ENCODE measurements at places on chromosomes 7 and 10.

- DNase-seq, result peak; percentile 39
Measured at GRCh38 chr10:103881416-103882284, 26.3 kb upstream of the SH3PXD2A start.

DNA sequence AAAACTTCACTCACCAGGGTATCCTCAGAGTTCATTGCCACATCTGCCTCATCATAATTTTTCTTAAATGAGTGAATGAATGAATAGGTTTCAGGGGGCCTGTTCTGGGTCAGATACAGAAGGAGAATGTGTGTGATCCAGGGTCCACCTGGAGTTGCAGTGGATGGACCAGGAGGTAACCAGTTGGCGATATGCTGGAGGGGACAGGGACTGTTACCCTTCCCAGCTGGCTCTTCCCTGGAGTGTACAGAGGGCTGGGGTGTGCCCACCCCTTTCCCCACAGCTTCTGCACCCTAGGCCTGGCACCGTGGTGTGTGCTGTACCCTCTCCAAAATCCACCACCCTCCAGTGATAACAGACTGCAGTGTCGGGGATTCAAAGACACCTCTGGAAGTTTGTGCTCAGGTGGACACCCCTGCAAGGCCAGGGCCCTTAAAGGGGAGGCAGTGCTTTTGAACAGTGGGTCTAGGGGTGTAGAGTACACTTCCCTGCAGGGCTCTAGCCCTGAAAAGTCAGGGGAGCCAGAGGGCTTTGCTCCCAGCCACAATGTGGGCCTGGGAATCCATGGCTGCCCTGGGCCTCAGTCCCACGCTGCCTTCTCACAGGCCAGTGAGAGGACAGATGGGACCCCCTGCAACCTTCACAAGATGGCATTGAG lies 134.4 kb upstream of the UNC5B start:
- DNase-seq, result no peak

DNA sequence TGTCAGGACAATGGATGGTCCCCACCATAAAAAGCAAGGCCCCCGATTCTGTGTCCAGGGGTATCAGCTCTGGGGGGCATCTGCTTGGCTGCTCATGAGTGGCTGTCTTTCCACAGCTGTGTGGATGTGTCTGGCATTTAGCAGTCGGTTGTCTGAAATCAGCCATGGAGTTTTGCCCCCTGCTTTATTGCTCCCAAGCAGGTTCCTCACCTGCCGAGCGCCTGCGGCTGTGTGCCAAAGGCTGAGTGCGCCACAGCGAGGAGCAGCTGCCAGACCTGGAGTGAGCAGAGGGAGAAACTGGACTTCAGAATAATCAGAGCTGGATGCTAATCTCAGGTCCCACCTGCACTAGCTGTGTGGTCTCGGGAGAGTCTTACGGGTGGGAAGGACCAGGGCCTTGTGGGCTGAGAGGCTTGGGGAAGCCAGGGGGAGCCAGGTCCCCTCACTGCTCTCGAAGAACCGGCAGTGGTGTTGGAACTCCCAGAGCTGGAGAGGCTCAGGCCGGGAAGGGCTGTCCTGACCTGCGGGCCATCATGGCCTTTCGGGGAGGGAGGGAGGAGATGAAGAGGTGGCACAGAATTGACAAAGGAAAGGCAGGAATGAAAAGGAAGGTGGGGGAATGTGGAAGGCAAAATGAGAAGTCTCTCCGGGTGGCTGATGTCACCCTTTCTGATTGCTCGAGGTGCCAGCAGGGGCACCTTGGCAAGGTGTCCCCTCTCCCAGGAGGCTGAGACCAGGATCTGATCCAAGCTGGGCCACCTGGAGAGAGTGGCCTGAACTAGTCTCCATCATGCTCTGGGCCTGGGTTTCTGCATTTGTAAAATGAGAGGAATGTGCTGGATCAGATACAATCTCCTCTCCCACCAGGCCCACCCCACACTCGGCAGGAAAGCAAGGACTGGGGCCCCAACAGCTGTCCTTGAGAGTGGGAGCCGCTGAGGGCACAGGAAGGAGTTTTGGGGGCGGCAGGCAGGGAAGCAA lies 30.2 kb upstream of the LEP start:
- no peak for DNase-seq

DNA sequence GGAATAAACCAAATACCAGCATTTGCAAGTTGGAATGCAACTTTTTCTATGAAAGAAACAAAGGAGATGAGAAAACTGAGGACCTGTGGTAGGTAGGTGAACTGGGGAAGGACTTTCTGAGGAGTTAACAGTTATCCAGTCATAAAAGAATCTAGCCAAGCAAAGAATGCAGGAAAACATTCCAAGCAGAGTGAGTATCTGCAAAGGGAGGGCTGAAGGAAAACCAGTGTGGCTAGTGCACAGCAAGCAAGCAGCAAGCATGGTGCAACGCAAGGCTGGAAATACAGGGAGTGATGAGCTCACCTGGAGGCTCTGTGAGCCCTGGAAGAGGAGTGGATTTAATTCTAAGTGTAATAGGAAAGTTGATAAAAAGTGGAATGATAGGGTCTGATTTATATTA lies 44.0 kb downstream of the RTKN2 start:
- DNase-seq, result no peak

DNA sequence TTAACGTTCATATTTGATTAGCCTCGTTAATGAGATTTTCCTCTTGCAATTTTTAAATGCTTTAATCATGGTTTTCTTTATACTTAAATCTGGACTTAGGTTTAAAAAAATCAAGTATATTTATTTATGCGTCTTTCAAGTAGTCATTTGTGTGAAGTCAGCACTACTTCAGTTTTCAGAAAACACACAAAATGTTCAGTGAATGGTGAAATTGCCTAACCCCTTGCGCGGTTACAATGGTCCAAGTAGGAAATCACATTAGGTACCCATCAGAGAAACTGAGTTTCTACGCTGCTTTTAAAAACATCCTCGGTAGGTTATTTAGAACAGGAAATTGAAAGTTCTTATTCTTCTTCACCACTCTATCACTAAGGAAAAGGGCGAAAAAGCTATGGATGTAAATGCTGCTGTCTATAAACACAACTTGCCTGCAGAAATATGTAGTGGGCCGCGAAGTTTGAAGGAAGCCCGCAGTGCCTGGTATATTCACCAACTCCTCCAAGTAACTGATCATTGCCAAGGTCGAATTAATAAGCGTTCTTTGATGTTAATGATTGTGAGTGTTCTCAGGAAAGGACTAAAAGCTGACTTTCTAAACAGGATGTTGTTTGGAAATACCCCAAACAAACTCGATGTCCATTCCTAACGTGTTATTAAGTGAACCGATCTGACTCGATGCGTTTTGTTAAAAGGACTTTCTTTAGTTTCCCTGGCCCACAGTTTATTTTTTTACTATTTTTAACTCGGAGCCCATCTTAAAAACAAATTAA lies 1.0 kb downstream of the SYPL1 start:
- no peak for DNase-seq

GRCh38 chr10:90226517-90226916 lies 525.1 kb downstream of the KIF20B start:
- no peak for DNase-seq

DNA sequence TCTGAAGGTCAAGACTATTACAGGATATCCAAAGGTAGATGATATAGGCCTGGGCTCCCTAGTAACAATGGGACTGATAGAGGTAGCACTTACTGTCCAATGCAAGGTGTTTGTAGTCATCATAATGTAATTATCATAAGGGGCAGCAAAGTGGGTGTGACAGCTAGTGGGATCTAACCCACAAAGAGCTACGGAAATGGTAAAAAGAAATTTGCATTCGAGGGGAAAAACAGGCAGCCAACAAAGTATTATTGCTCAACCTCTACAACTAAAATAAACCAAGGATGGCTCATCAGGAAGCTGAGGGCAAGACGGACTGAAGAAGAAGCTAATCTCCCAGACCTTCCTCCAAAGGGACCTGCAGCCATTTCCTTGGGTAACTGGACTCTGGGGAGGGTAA lies 211.0 kb downstream of the WDR11 start:
- no peak for DNase-seq

- DNase-seq, result no peak
Measured at GRCh38 chr7:150986099-150986512, 4.7 kb upstream of the NOS3 start.

DNA sequence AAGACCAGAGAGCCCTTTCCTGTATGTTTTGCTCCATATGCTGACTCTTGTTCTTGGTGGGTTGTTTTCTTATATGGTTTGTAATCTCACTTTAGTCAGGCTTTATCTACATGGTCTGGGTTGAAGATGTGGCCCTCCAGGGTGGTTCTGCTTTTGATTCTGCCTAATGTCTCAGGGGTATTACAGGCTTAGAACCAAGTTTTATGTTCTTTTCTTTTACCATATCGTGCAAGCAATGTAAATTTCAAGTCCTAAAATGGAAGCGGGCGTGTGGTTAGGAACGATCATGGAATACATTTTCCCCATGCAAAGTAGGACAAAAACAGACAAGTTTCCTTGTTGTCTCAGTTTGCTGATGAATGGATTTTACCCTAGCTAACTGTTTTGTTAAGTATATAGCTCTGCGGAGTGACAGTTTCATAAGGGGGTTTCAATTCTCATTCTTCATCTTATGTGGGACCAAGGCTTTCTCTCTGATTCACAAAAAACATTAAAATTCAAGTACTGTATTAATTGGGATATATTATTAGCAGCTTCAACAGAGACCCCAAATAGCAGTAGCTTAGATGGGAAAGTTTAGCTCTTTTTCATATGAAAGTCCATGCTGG lies 58.7 kb downstream of the MTURN start:
- DNase-seq, result no peak

DNA sequence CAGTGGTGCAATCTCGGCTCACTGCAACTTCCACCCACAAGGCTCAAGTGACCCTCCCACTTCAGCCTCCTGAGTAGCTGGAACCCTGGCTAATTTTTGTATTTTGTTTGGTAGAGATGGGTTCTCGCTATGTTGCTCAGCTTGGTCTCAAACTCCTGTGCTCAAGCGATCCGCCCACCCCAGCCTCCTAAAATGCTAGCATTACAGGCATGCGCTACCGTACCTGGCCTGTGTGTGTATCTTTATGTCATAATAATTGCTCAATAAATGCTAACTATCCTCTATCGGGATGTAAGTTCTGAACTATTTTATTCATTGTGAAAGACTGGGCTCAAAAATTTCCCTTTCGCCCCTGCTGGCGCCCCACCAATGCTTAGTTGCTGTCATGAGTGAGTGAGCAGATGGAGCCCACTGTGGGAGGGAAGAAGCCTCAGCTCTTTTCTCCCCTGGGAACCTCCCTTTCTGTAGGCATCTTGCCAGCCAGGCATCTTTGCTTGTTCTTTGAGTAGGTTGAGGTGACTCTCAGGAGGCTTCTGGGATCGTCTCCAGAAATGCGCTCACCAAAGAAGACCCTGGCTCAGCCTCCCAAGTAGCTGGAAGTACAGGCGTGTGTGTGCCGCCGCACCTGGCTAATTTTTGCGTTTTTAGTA lies 38.3 kb downstream of the CAMK1D start:
- DNase-seq, result no peak

DNA sequence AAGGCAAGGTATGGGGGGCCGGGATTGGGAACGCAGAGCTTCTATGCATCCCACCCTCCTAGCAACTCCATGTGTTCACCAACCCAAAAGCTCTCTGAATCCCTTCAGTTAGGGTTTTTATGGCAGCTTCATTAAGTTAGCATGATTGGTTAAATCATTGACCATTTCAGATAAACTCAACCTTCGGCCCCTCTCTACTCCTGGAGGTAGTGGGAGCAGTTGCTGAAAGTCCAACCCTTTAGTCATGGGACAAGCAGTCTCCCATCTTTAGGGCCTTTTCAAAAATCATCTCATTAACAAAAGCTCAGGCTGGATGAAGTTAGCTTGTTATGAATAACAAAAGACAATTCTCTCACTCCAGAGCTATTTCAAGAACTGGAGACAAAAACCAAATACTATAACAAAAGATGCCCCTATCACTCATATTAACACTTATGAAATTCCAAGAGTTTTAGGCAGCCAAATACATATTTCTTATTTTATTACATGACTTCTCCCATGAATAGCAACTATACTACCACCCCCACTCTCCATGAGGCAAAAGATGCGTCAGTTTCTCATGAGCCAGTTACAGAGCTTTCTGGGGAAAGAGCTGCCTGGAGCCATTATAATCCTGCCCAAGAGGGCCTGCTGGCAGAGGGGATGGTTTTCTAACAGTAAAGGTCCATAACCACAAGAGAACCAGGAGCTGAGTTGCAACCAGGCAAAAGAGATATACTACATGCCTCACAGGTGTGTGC lies 44.6 kb downstream of the SLC16A12 start:
- no peak for DNase-seq

- no peak for DNase-seq
Measured at GRCh38 chr7:131265227-131265626, 62.4 kb upstream of the MKLN1 start.

- DNase-seq, result no peak
Measured at GRCh38 chr10:116385994-116386809, 41.4 kb upstream of the PNLIPRP3 start.

GRCh38 chr10:96338279-96338925 lies 20.4 kb downstream of the OPALIN start:
- no peak for DNase-seq

DNA sequence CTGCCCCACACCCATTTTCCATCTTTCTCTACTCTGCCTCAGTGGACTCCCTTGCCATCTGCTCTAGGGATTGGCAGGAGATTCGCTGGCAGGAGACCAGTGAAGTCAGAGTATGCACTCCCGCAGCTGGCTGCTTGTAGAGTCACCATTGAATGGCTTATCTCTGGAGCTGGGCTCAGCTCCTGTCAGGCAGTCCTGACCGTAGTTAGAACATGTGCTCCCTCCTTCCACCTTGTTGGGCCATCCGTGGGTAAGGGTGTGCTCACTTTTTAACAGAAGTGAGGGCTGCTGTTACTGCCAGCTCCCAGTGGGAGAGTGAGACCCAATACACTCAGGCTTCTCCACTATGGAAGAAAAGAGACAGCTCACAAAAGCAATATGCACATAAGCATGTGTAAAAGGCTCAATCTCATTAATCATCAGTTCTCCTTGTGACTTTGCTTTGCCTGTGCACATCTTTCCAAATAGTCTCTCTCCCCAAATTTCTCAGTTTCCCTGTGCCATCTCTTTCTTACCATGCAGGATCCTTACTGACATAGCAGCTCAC lies 773.3 kb downstream of the GRID1 start:
- DNase-seq, result no peak

- no peak for DNase-seq
Measured at GRCh38 chr10:92972066-92972870, 88.3 kb upstream of the CYP26C1 start.

DNA sequence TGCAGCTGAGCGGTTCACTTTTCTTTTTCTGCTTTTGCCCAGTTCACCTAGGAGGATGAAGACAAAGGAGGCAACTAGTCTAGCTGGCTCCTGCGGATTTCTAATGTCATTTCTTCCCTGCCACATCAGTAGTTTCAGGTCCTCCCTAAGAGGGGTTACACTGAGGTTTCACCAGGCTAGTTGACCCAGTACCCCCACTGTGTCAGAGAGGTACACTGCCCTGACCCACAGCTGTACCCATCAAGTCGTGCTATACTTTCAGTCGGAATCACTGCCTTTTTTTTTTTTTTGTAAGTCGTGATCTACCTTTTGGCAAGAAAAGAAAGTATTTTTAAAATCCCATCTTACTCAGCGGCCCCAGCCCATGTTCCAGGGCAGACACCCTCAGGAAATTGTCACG lies 243.5 kb downstream of the CELF2 start:
- DNase-seq, result no peak

Data from NCI-H2081 treated with DMSO at 0.1 percent for 48 hours (cell line).